ENCODE measurements at places on chromosomes 3 and 15.
A peak's percentile ranks its signal among the peaks of the same experiment; 100 is the strongest.

- DNase-seq = no peak
Observed at GRCh38 chr3:37571269-37571668, 290.4 kb upstream of the CTDSPL start.

DNA sequence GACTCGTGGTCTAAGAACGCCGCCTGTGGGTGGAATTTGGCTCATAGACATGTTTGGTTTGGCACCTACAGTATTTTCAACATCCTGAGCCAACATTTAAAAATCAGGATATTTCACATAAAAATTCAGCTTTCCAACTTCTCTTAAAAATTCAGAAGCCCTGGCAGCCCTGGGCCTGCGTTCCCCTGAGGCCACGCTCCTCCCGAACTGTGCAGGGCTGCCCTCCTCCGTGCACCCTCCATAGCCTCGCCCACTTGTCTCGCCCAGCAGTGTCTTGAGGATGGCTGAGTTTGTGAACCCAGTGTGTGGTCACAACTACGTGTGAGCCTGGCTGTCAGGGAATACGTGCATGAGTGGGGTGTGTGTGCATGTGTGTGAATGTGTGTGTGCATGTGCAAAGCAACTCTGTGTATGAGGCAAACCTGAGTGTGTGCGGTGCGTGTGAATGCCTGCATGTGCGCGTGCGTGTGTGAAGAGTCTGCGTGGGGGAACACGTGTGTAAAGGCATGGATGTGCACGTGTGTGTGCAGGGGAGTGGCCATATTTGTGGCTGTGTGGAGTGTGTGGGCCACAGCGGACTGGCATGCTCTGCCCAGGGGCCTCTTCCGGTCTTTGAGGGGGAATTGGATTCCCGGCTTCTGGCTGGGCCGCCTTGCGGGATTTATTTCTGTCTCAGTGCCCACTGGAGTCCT, 30.9 kb downstream of the PTH1R start:
- no peak for DNase-seq

GRCh38 chr3:183377307-183377959, 51.0 kb downstream of the MCF2L2 start:
- DNase-seq = no peak

DNA sequence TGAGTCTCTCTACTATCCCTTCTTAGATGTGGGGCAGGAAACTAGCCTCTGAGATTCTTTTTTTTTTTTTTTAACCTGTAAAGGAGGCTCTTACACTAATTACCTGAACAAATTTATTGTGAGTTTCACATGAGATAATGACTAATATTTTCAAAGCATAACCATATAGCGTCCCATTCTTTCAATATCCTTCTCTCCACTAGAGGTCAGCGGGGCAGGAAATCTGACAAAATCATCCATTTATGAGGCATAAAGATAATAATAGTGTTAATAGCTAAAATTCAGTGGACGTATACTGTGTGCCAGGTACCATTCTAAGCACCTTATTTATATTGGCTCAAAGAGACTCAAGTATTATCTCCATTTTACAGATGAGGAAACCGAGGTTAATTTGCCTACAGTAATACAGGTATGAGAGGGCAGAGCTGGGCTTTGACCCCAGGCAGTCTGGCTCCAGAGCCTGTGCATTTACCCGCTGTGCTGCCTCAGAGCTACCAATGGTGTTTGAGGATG, 16.3 kb upstream of the SMAD6 start:
- DNase-seq = no peak

DNA sequence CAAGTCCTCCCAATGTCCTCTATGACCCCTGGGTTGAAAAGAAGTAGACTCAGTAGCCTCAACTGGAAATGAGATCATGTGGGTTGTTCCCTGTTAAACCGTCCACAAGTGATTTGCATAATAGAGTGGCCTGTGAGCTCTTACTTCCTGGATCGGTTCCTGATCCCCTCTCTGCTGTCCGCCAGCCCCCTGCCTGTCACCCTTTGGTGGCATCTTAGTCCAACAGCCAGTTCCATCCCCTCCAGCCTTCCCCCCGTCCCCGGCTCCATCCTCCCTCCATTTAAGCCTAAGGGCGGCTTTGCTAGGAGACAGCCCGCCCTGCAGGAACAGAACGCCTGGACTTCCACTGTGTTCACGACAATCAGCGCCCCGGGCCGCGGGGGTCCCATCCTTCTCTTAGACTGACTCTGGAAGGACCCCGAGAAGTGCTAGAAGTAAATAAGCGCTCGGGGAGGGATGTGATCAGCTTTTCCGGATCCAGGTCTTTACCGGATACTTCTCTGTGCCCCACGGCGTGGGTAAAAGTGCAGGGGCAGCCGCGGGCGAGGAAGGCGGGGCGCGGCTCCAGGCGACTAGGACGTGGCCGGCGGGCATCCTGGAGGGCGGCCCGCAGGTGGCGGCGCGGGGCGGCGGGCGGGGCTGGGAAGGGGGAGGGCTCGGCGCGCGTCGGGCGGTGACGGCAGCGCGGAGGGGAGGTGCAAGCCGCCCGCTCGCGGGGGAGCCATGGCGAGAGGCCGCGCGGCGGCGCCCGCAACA, 51.2 kb upstream of the ULK4 start:
- peak; percentile 51 for DNase-seq

DNA sequence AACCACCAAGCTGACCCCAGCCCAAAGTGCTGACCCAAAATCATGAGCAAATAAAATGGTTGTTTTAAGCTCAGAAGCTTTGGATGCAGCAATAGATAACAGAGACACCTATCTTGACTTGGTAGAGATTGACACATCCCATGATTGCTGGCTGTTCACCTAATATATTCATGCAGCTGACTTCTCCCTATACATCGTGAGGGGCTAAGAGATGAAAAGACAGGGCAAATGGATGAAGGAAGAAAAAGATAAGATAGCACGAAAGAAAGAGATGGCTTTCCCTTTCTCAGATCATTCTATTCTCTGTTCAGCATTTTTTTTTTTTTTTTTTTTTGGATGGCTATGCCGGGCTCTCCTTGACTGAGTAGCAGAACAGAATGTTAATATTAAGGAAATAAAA, 141.5 kb upstream of the ADAMTS9 start:
- no peak for DNase-seq

GRCh38 chr3:134677987-134678308, 27.1 kb upstream of the KY start:
- no peak for DNase-seq

GRCh38 chr3:167901138-167901537, 165.6 kb downstream of the SERPINI1 start:
- no peak for DNase-seq

GRCh38 chr15:80743189-80743833, 35.9 kb upstream of the CEMIP start:
- DNase-seq = no peak

DNA sequence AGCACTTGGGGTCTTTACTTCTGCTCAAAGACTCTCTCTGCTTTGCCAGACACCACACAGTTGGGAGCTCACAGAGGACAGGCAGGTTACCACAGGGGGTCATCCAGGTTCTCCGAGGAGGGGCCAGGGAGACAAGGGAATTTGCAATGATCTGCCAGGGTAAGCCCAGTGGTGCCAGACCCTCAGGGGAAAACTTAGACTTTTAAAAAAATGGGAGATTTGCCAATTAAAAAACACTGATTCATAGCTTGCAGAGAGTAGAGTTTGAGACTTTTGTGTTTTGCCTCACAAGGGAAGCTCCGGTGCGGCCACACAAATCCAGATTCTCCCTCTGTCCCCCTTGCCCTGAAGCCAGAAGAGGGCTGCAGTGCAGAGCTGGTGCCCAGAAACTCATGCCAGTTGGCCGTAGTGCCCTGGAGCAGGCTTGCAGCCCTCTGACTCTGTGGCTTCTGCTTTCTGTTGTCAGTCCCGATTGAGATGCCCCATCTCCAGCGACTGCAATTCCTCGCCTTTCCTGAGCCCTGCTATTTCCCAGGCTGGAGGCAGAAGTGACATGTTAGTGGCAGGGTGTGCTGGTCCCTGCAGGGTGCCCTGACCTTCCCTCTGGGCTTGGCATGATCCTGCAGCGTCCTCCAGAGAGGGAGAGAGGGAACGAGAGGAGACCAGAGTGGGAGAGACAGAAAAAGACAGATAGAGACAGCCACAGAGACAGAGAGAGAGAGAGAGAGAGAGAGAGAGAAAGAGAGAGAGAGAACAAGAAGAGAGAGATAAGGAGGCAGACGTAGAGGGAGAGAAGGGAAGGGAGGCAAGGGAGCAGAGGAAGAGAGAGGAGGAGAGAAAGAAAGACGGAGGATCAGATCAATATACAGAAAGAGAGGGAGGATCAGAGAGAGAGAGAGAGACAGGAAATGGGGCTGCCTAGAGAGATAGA, 46.0 kb downstream of the RHCG start:
- DNase-seq = no peak

DNA sequence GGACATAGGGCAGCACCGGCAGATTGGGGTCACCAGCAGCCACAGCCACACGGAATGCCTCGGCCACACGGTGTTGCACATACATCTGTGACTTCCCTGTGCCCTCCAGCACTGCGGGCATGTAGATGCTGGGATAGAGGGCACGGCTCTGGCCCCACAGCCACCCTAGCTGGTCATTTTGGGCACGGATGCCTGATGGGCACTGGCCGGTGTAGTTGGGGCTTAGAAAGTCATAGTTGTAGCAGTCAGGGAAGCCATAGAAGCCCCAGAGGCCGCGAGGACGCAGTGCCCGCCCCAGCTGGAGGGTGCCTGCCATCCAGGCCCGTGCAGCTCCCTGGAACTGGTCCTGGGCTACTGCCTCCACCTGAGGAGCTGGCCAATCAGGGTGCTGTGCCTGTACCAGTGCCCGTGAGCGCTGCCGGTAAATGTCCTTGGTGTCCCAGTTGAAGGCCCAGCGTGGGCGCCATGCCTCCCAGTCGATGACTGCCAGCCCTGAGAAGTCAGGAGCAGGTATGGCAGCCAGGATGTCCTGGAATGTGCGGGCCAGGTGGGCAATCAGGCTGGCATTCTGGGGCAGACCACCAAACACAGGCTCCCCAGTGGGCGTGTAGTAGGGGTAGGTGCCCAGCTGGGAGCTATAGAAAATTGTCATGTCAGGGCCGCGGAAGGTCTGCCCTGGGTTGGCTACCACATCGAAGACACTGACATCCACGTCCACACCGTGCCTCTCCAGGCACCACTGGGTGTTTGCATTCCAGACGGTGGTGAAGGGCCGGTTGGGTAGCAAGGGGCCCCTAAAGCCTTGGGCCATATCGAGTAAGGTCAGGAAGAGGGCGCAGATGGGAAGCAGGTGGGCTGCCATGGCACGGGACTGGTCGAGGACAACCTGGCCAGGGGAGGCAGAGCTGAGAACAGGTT, 1.0 kb downstream of the HYAL1 start:
- DNase-seq = no peak

DNA sequence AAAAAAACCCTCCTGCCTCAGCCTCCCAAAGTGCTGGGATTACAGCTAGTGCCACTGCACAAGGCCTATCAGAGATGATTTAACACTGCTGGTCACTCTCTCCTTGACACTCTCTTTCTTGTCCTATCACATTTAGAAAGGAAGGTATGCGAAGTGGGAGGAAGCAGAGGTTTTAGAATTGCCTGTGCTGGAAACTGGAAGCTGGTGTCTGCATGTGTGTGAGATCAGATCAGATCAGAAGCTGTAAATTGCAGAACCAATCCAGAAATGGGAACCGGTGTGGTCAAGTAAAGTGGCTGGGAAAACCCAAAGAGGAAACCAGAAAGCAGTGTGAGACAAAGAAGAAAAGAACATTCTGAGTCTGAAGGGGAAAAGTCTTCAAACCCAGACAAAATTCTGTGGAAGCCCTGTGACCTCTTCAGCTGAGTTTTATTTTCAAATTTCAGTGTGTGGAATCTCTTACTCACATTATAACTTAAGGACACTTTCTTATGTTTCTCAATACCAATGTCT, 2.8 kb downstream of the EFHB start:
- DNase-seq = no peak

- DNase-seq = no peak
Observed at GRCh38 chr15:41996921-41997592, 23.8 kb downstream of the PLA2G4E start.

- DNase-seq = peak; percentile 69
Observed at GRCh38 chr15:31263751-31264558, 62.7 kb upstream of the KLF13 start.

GRCh38 chr3:77039606-77040171, at the start of gene ROBO2:
ROBO2 (plus strand) TSS chr3:77040099; CDS start chr3:77040786, 687 bp downstream.
- no peak for DNase-seq

GRCh38 chr3:11275926-11276325, 3.7 kb downstream of the ATG7 start:
- no peak for DNase-seq

GRCh38 chr3:134146666-134147065, 104.0 kb downstream of the RYK start:
- no peak for DNase-seq

- DNase-seq = no peak
Observed at GRCh38 chr15:71705151-71705550, 105.2 kb upstream of the NR2E3 start.

DNA sequence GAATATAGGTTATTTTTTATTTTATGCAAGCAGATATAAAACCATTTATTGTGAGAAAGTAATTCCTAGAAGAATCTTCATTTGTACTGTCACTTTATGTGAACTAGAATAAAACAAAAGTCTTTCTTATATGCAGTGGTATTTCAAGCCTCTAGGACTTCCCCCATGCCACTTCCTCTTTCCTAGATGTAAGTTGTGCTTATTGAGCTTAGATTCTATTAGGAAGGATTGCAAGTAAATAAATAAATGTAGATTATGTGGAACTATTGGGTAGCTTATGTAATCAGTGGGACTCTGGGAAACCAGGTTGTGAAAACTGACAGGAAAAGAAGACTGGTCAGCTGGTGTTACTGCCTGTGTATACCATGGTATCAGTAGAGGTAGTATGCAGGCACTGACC, 169.7 kb downstream of the RSRC1 start:
- no peak for DNase-seq

- DNase-seq = no peak
Observed at GRCh38 chr3:194541483-194541882, 54.7 kb upstream of the ATP13A3 start.

DNA sequence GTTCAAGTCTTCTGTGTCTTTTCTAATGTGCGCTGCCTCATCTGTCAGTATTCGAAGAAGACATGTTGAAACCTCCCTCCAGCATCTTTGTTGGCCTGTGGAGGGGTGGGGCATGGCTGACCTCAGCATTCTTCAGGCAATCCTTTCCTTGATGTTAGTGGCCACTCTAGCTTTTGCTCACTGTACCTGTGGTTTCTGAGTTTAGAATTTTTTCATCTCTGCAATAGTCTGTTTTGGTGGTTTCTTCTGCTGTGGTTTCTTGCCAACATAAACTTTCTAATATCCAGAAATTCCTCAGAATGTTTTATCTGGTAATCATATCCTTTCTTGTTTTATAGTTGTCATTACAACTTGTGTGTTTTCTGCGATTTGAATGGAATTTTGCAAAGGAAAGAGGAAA, 251.3 kb upstream of the NR2E3 start:
- no peak for DNase-seq

DNA sequence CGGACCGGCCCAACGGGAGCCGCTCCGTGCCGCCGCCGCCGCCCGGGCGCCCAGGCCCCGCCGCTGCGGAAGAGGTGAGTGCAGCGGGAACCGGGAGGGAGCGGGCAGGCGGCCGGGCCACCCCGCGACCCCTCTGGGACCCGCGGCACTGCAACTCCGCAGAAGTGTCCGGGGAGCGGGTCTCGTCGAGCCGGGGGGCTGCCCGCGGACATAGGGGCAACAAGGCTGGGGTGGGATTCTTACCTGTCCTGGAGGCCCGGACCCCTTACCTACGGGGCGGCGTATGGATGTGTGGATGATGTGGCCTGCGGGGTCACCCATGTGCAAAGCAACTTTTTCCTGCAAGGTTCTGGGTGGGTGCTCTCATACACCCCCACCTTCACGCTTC, 361 bp downstream of the SEMA3F start:
- no peak for DNase-seq
